ENCODE measurements at places on chromosomes 16 and 17.

DNA sequence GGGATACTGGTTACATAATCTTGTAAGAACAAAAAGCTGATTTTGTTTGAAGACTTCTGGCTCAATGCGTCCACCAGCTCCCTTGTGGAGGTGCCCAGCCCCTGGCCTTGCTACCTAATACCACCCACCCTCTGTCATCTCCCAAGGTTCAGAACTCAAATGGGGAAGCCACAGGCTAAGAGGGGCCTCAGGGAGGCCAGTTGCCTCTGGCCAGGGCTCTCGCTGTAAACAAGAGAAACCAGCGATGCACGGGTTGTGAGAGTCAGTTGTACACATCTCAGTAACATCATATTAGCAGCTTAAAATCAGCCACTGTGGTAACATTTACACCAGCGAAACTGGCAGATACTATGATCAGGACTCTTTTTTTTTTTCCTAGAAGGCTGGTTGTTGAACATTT, 6.0 kb downstream of the TEKT5 start:
- no peak for DNase-seq

DNA sequence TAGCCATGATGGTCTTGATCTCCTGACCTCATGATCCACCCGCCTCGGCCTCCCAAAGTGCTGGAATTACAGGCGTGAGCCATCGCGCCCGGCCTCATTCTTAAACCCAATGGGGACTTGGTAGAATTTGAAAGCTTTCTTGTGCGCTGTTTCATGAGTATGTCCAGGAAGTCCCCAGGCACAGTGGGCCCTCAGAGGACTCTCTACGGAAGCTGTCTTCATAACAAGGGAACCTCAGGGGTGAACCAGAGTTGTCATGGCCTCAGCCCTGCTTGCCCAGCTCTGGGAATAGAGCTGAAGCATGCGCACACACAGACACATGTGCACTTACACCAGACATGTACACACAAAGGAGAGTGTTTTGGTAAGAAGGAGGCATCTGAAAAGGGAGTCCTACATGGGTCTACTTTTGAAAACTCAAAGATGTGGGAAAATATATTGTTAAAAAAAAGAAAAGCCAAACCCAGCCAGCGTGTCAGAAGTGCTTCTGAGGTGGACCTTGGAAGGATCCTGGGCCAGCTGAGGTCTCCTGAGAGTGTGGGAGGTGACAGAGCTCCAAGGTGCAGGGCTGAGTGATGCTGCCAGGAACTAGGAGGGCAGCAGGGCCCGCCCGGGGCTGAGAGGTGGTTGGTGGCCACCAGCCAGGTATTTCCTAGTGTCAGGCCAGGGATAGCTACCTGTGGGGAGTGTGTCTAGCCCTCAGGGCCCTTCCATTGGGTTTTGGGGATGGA, 54.6 kb downstream of the EPN2 start:
- DNase-seq, result no peak

GRCh38 chr17:45997624-45998023, 1.4 kb upstream of the STH start:
- no peak for DNase-seq

DNA sequence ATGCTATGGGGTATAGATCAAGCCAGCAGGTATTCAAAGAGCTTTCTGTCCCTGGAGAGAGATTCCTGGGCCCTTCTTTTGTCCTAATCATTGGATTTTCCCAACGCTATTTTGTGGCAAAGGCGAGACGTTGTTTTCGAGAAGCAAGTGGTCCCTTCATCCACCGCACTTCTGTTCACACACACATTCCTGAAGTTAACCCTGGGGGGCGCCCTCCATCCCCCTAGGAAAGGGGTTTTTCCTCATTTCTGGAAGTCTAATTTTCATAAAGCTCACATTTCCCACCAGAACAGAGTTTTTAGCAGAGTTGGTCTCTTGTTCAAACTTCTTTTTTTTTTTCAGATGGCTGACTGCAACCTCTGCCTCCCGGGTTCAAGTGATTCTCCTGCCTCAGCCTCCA, 11.9 kb downstream of the SCGB1C2 start:
- no peak for DNase-seq

DNA sequence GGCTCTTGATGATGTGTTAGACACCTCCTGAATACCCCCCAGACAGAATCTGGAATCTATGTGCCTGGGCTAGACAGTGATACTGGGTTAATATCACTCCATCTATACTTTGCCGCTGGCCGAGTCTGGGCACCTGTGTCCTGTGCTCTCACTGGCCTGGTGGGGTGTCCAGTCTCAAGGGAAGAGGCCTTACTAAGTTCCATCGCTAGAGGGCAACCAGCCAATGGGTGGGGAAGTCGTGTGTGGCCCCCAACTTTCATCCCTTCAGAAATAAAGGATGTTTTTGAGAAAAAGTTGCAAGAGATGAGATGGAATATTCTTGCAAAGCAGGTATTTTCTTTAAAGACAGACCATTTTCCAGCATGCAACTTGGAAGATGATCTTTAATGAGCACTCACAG, 1.6 kb upstream of the GLP2R start:
- no peak for DNase-seq

GRCh38 chr16:59341368-59341767, 607.3 kb upstream of the GOT2 start:
- DNase-seq, result no peak

GRCh38 chr16:55401046-55401445, 77.0 kb downstream of the IRX6 start:
- no peak for DNase-seq

- DNase-seq, result no peak
Measured at GRCh38 chr16:10870137-10870776, 6.7 kb upstream of the CIITA start.

GRCh38 chr16:71423865-71424264, 18.0 kb downstream of the TLE7 start:
- DNase-seq, result no peak

DNA sequence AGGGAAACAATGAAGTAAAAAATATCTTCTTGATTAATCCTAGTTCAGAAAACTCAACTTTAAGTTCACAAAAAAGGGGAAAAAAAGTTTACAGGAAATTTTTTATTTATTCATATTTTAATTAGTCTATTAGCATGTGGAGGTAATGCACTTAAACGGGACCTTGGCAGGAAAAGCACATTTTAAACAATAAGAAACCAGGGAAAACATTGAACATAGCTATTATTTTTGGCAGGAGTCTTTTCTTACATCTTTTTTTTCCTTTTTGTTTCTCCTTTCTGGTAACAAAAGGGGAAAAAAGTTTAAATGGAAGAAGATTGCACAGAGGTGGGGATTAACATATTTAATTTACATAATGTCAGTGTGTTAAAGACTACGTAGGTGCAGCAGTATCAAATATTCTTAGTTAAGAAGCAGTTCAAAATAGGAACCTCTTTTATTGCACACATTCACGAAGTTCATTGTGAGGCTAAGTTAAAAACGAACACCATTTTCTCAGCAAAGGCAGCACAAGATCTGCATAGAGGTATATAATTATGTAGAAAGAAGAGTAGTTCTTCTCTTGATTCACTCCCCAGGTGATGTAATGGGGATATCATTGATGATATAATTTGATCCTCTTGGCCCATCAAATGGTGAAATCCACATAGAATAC, 940.5 kb downstream of the CDH11 start:
- DNase-seq, result no peak

- DNase-seq, result no peak
Measured at GRCh38 chr17:62565817-62566216, 61.7 kb upstream of the MRC2 start.

All from activated CD8-positive, alpha-beta memory T cell treated with anti-CD3 and anti-CD28 coated beads for 1 hour (primary cell).